Stimulated activated CD4-positive, alpha-beta T cell treated with anti-CD3 and anti-CD28 coated beads, Interleukin-15, amount 100 ng/mL, for 1 hour (primary cell): ENCODE measurements at places on chromosomes 2 and 18.

GRCh38 chr2:215899141-215900074 is 113.9 kb downstream of the MREG start:
- no peak for DNase-seq

- no peak for DNase-seq
Observed at GRCh38 chr2:59046401-59047372, 805.6 kb upstream of the FANCL start.

GRCh38 chr18:30106356-30106755 is 936.2 kb downstream of the DSC3 start:
- DNase-seq = no peak

DNA sequence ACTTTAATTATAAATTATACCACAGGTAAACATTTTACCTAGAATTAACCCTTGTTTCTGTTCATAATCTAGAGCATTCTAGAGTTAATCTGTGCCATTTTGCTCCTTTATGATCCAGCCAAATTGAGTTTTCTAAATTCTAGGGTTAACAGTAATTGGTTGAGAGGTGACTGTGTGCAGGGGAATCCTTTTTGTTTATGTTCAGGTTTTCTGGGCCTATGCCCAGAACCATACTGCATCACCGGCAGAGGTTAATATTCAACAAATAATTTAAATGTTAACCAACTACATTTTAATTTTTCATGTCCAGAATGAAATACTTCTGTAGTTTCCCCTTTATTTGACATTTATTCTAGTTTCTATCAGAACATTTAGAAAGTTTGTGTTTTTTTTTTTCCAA is 32.3 kb downstream of the CARF start:
- DNase-seq = no peak

GRCh38 chr2:38268691-38269327 is 108.3 kb downstream of the ATL2 start:
- DNase-seq = no peak

GRCh38 chr2:25314514-25315315 is 27.0 kb downstream of the DNMT3A start:
- peak; percentile 86 for DNase-seq

DNA sequence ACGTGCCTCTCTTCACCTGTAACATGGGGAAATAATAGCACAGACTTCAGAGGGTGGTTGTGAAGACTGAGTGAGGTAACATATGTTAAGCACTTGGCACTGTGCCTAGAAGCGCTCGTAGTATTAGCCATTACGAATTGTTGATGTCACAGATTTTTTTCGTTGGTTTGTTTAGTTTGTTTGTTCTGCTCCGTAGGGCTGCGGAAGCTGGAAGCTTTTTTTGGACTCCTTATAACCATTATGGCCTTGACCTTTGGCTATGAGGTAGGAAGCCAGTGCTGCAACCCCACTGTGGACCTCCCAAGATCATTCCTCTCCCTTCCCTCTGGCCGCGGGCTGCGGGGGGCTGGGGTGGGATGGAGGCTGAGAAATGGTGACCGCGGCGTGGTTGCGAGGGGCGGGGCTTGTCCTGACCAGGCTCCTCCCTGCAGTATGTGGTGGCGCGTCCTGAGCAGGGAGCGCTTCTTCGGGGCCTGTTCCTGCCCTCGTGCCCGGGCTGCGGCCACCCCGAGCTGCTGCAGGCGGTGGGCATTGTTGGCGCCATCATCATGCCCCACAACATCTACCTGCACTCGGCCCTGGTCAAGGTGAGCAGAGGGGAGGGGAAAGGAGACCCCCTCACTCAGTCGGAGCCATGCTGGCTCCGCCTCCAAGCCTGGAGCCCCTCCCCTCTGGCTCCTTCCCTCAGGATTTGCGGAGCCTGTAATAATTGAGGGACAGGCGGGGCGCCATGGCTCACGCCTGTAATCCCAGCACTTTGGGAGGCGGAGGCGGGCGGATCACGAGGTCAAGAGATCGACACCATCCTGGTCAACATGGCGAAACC is 5.5 kb downstream of the SLC11A1 start:
- no peak for DNase-seq

GRCh38 chr2:29974086-29974485 is 52.7 kb upstream of the ALK start:
- DNase-seq = no peak

DNA sequence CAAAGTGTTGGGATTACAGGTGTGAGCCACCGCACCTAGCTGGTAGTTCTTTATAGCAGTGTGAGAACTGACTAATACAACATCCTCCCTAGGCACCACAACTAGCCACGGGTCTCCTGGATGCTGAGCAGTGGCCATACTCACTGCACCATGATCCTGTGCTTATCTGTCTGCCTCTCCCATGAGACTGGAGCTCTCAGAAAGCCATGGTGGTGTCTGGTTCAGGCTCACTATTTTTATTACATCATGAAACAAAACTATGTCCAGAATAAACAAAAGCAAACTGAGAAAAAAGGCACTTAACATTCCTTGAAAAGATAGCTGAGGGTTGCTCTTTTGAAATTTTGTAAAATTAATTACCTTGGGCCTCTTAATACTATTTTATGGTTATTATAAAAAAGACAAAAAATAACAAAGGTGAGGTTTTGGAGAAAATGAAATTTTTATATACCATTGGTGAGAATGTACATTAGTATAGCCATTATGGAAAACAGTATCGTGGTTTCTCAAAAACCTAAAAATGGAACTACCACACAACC is 90.7 kb upstream of the TFCP2L1 start:
- DNase-seq = no peak

DNA sequence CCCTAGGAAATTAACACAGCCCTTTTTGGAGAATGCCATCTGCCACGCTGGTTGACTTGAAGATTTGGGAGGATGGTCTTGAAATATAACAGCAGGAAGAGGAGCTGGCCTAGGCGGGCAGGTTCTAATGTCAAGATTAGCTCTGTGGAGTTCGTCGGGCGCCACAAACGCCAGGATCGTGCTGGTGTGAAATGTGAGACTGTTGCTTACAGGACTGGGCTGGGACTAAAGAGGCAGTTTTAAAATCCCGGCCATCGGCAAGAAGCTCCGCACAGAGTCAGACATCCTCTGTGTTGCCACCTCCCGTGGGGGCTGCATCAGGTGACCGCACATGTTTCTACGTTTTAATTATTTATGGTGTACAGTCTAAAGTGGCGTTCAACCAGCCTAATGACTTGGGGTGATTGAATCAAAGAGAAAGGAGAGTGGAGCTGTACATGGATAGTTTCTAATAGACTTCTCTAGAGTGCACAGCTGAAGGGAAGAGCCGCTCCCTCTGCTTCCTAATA is 99.4 kb upstream of the BCL11A start:
- no peak for DNase-seq

DNA sequence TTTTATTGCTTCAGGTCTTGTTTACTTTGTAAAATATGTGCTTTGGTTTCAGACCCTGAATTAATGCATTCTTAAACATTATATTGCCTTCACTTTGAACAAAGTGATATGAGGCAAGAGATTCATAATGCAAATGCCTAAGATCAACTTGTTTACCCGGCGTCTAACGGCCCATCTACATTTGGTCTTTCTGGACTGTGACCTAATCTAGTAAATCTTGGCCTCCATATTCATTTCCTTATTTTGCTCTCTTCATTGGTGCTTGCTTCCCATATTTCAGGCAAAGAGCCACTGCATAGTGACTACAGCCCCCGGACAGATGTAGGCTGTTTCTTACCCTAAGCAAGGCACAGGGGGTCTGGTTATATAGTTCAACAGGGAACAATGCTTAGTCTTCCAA is 53.0 kb upstream of the SLC39A10 start:
- DNase-seq = no peak

- no peak for DNase-seq
Observed at GRCh38 chr2:147867050-147867449, 22.2 kb downstream of the ACVR2A start.

- DNase-seq = no peak
Observed at GRCh38 chr18:78721238-78721875, 258.3 kb upstream of the SALL3 start.
